ENCODE measurements at places on chromosomes 12 and 14.

- no peak for DNase-seq
Observed at GRCh38 chr12:68336889-68337303, 4.7 kb upstream of the MDM1 start.

DNA sequence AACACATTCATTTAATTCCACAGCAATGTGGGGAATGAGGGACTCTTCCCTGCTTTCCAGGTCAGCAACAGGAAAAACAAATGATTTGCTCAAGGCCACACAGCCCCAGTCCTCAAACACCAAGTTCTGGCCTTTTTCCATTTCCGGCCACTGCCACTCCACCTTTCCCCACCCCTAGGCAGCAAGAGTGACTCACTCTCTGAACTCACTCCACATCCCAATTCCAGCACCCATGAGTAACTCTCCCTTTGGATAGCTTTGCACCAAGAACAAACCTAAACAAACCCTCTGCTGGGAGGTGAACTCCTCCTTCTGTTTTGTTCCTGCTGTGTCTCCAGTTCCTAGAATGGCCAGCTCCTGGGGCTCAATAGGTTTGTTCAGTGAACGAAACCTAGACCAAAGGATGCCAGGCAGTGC is 30.4 kb upstream of the PLEKHG6 start:
- DNase-seq, result no peak

DNA sequence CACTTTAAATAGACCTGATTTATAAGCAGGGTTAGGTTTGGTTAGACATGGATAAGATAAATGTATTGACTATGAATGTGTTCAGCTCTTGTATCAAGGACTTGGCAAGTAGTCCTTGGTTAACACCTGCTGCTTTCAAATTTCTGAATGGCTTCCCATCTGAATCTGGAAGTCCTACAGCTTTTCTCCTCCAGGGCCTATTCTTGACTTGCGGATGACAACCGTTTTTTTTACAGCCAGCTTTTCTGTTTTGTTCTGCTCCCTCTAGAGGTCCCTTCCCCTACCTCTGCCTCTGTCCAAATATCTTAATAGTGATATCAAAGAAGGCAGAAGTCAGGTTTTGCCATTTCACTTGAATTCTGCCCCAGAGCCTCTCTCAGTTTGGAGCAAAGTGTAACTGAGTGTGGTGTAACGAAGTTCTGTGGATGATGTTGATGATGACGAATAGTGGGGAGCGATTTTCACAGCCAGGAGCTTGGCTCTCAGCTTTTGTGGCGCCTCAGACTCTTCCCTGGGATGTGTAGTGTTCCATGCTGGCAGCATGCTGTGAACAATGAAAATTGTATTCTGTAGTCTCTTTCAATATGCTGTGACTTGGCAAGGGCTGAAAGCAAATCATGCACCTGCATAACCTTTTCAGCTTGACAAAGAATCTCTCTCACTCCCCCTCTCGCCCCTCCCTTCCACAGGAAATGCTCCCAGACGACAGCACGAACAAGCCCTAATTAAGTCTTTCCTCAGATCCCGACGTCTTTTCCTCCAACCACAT is 5.0 kb upstream of the SLC4A8 start:
- no peak for DNase-seq

DNA sequence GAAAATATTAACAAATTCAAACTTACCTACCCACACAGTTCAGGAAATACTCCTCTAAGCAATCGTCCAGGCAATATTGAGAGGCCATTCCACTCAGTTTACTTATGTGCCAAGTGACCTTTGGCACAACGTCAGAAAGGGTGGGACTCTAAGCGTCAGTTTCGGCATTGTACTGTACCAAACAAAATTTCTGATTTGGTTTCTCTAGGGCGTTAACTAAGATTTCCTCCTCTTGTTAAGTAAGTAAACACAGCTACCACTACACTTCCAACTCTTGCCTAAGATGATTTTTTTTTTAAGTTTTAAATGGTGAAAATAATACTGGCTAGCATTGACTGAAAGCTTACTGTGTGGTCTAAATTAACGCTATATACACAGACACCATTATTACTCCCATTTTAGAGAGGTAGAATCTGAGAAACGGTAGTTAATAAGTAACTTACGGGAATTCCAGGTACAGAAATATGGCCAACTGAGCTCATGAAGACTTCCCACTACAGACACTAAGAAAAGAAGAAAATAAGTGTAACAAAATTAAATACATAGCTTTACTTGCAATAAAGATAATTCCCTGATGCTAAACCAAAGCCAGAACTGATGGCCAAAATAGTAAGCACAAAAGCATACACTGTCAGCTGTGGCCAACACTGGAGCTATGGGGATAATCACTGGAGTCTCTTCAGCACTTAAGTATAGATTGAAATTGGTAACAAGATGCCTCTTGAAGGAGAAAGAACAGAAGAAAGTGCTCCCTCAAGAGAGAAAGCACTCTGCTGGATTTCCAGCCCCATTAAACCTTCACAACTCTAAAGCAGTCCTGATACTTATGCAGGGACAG is 76.1 kb downstream of the EPS8 start:
- no peak for DNase-seq

DNA sequence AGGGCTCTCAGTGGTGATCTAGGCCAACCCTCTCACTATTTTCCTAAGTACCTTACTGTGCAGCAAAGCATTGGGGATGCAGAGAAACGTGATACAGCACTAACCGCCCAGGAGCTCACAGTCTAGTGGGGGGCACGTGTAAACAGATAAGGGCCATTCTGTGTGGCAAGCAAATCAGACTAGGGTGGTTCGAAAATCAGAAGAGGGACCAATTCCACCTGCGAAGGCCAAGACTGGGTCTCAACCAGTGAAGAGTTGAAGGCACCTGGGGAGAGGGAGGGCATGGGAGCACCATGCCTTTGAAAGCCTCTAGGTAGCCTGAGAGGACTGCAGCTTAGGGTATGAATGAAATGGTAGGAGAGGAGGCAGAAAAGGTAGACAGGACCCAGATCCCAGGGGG is 2.2 kb downstream of the PITPNM2 start:
- no peak for DNase-seq

GRCh38 chr14:20247646-20248246 is 8.7 kb downstream of the OR11H4 start:
- DNase-seq, result peak; percentile 10
